ENCODE measurements at places on chromosomes 1 and 21. TPM values are rescaled to one million over a fixed set of nuclear protein-coding genes. Genes with fewer than 3 reads are reported as not detected.

DNA sequence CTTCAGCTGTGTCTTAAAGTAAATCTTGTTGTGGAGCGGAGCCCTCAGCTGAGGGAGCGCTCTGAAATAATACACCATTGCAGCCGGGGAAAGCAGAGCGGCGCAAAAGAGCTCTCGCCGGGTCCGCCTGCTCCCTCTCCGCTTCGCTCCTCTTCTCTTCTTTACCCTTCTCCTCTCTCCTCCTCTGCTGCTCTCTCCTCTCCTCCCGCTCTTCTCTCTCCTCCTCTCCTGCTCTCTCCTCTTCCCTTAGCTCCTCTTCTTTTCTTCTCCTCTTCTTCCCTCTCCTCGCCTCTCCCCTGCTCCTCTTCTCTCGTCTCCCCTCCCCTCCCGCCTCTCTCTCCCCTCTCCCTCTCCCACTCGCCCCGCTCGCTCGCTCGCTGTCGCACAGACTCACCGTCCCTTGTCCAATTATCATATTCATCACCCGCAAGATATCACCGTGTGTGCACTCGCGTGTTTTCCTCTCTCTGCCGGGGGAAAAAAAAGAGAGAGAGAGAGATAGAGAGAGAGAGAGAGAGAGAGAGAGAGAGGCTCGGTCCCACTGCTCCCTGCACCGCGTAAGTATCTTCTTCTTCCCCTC is at the start of gene PROX1:
Gene PROX1 (plus strand): TSS at position 47 of the 580 bp plus-strand sequence. CDS start 8,563 bp downstream, outside the sequence.
- DNase-seq = peak; percentile 92

DNA sequence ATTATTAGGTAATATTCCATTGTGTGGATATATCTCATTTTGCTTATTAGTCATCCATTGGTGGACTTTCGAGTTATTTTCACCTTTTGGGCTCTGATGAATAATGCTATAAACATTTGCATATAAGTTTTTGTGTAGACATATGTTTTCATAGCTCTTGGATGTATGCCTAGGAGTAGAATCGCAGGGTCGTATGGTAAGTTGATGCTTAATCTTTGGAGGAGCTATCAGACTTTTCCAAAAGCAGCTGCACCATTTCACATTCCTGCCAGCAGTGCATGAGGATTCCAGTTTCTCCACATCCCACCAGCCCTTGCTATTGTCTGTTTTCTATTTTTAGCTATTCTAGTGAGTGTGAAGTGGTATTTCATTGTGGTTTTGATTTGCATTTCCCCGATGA is 120.3 kb upstream of the TMEM51 start:
- DNase-seq = no peak

DNA sequence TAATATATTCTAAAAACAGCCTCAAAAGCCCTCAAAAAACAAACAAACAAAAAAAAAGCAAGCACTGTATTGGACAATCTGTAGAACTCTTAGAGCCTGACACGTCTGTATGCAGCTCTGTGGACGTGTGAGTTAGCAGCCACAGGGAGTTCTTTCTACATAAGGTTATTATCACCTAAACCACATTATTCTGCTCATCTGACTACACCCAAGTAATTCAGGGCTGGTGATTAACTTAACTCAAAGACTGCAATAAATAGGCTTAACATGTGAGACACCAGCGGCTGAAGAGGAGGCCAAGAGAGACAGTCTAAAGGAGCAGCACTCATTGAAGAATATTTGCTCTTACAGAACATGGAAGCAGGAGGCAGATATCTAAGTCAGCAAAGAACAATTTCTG is 316.0 kb downstream of the VAV3 start:
- DNase-seq = no peak

DNA sequence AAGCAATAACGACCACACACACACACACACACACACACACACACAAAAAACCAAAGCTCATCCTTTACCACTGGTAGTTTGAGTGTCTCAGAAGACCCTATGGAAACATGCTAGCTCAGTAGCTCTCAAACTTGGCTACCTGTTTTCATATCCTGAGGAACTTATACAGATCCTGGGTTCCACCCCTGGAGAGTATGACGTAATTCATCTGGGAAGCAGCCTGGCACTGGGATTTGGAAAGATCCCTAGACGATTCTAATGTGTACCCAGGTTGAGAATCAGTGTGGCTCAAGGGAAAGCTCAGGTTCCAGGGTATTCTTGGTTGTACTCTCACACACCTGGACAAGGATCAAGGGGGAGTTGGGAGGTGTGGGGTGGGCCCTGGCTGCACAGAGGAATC is 85.9 kb downstream of the SELENOF start:
- DNase-seq = no peak

GRCh38 chr1:27122652-27123051 is 32.3 kb downstream of the SLC9A1 start:
- DNase-seq = no peak

DNA sequence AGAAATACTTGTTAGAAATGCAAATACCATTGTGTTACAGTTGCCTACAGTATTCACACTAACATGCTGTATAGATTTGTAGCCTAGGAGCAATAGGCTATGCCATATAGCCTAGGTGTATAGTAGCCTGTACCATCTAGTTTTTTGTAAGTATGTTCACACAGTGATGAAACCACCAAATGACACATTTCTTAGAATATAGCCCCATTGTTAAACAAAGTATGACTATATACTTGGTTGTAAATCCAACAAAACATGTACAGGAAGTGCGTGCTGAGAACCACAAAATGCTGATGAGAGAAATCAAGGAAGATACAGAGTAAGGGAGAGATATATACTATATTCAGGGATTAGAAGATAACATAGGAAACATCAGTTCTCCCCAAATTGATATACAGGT is 92.2 kb downstream of the POU2F1 start:
- no peak for DNase-seq

DNA sequence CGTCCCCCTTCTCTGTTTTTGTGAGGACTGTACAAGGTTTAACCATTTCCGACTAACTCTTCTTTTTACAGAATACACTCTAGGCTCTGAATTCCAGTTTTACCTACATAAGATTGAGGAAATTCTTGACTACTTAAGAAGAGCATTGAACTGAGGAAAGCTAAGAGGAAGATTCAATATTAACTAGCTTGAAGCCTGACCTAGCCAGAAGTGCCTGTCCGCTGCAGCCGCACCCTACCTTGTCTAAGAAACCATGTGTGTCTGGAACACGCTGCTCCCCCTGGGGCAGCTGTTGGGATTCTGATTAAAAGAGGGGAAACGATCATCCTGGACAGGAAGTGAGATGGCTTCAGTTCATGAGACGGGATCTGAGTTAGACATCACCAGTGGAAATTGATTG is 28.9 kb downstream of the CA6 start:
- no peak for DNase-seq

DNA sequence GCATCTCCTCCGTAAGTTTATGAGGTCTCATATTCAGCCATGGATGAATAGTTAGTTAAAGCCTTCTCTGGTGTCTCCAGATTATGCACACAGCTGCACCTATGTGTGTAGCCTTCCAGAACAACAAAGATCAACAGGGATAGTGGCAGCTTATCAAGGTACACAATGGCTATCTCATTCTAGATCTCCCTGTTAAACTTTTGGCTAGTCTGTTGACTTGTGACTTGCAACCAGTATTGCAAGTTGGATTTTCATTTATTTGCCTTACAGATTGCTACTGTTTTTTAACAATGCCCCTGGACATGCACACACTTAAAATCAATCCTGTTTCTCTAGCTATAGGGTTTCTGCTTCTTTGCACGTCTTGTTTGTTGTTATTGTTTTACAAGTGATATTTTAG is 363.2 kb downstream of the OMA1 start:
- DNase-seq = no peak

- DNase-seq = peak; percentile 15
These were observed 15.5 kb downstream of the TEX38 start for GRCh38 chr1:46687093-46687659.

- no peak for DNase-seq
These were observed 18.5 kb downstream of the CSF1 start for GRCh38 chr1:109929170-109929569.

GRCh38 chr1:116943438-116943837 is 33.7 kb downstream of the PTGFRN start:
- no peak for DNase-seq

GRCh38 chr1:192256674-192257334 is 60.0 kb upstream of the RGS21 start:
- no peak for DNase-seq

- no peak for DNase-seq
These were observed 89.5 kb downstream of the RUNX1 start for GRCh38 chr21:34959607-34960006.

DNA sequence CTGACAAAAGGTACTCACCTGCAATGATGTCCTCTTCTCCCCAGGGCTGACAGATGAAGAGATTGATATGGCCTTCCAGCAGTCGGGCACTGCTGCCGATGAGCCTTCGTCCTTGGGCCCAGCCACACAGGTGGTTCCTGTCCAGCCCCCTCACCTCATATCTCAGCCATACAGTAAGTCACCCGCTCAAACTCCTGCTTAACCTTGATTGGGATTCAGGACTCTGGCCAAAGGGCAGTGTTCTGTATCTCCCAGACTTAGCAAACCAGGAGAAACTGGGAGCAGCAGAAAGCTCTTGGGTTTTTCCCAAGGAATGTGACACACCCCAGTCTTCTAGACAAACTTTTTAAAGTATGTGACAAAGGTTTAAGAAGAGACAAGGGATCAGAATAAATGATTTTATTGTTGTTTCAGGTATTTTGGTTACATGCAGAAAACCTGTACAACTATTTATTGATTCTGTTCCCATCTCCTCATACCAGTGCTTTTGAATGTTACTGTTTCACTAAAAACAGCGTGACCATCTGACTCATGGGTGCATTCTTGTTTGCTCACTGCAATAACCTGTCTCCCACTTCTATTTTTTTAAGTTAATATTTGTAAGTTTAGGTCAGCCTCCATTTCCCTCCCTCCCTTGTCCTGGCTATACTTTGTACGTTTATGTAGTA is 124.6 kb downstream of the PEX14 start:
- no peak for DNase-seq

The ALPL gene
- polyA plus RNA-seq = 3.1 TPM

DNA sequence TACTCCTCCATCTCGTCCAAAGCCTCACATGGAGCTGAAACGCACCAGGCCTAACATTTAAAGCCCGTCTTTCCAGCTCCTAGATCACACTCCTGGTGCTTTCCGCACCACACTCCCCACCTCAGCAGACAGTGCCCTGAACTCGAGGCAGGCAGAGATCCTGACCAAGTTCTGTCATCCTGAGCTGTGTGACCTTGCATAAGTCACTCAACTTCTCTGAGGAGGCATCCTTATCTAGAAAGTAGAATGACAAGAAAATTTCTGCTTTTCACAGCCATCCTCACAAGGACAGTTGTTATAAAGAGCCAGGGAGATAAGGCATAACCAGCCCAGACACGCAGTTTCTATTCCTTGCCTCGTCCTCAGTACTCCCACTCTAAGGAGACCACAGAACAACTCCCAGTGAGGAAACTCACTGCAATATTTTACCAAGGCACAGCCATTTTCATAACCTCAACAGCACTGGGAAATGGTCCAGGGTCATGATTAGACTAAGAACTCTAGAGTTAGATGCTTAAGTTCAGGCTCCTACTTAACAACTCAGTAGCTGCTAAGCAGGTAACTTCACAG is 3.1 kb downstream of the LRP8 start:
- DNase-seq = no peak

DNA sequence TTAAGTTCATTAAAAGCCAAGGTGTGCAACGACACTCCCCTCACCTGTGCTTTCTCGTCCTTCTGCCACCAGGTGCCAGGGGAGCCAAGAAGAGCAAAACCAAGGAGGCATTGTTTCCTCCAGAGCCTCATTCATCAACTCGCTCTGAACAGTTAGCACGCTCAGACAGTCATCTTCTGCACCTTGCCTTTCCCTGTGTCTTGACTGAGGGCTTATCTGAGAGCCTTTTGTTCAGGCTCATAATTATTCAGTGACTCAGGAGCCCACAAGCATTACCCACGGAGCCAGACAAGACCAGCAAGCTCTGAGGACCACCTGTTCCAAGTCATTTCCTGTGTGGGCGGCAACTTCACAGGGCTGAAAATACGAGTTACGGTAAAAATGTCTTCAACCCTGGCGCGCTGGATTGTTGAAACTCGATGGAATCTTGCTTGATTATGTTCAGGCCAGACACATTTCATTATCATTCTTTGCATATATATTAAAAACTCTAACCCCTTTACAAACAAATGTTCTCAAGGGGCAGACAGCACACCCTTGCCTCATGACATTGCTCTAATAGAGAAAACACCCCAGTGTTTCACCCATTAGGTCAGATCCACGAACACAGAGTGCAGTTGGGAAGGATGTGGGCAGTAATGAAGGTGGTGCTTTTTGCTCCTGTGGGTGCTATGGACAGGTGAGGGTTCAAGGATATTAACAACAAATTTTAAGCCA is 89.7 kb upstream of the RUNX1 start:
- no peak for DNase-seq

DNA sequence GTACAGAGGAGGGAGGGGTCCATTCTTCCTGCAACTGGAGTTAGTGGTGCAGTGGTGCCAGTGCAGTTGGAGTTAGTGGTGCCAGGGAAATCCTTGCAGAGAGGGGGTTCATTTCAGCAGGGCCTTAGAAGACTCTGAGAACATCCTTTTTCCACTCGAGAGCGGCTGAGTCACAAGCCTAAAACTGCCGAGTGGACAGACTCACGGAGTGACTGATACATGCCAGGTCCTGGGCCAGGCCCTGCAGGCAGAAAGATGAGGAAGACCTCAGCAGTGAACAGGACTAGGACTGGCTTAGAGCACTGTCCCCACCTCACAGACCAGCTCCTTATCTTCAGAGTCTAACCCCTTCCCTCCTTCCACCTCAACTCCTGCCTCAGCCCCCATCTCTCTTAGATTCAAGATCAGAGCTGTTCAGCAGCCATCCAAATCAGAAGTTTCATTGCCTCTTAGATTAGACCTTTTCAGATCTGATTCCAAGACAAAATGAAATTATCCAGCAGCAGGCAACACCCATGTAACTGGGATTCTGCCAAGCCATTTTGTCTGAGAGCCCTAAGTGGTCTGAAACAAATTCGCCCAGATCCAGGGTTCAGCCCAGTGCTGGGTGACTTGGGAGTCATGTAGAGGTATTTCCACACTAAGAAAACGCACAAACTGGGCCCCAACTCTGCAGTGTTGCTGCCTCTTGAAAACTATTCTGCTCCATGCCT is 12.7 kb upstream of the IKBKE start:
- DNase-seq = no peak

The SLAMF9 gene
- polyA plus RNA-seq = not detected

DNA sequence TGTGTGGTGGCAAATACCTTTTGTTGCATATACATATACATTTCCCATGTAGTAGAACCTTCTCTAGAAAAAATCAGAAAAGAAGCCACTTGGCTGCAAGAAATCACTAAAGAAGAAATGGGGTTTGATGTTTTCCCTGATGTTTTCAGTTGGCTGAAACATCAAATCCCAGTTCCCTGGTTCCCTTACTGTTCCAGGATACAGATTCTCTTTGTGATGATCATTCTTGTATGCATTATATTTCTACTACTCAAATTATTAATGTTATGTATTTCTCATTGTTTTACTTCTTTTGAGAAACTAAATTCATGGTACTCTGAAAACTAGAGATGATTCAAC is 7.6 kb downstream of the RNU1-2 start:
- DNase-seq = no peak

GRCh38 chr1:111463029-111463683 is 10.6 kb upstream of the C1orf162 start:
- DNase-seq = no peak

The ELAVL4 gene
- polyA plus RNA-seq = not detected

- DNase-seq = no peak
These were observed 1.4 kb downstream of the PINK1 start for GRCh38 chr1:20634594-20635084.
